Stimulated activated effector memory CD8-positive, alpha-beta T cell treated with anti-CD3 and anti-CD28 coated beads, Interleukin-12 subunit alpha, Interleukin-12 subunit beta, amount 100 ng/mL, for 72 hours (primary cell): ENCODE measurements at places on chromosomes 13 and 19.

GRCh38 chr19:11534538-11534937 lies 4.1 kb upstream of the CNN1 start:
- DNase-seq: no peak

- DNase-seq: no peak
These were observed 67.8 kb upstream of the CSNK1A1L start for GRCh38 chr13:37173214-37173613.

- DNase-seq: no peak
These were observed 21.8 kb downstream of the FPR3 start for GRCh38 chr19:51816711-51817110.

GRCh38 chr19:13681509-13681908 lies 82.8 kb upstream of the MRI1 start:
- no peak for DNase-seq

GRCh38 chr19:32287086-32287485 lies 58.3 kb upstream of the ZNF507 start:
- DNase-seq: no peak

- no peak for DNase-seq
These were observed 2.3 kb downstream of the EEF2 start for GRCh38 chr19:3982701-3983541.

DNA sequence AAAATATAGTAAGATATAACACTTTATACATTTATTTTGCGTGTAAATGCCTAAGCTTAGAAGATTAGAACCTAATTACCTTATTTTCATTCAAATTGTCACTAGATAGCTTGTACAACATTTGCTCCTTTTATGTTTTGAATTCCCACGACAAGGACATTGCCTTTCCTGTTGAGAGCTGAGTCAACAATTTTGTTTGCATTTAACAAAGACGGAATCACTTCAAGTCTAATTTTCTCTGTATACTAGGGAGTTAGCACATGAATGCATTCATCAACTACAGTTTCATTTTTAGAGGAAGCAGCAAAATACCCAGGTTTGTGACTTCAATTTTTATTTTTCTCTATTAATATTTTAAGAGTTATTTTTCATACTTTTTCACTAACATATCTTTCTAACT lies 48.7 kb upstream of the PCCA start:
- DNase-seq: no peak

DNA sequence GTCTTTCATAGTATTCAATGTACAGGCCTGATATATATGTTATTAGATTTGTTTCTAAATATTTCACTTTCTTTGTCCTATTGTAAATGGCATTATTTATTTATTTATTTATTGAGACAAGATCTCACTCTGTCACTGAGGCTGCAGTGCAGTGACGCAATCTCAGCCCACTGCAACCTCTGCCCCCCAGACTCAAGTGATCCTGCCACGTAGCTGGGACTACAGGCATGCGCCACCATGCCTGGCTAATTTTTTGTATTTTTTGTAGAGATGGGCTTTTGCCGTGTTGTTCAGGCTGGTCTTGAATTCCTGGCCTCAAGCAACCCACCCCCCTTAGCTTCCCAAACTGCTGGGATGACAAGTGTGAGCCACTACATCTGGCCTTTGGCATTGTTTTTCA lies 5.4 kb upstream of the GAS6 start:
- no peak for DNase-seq

DNA sequence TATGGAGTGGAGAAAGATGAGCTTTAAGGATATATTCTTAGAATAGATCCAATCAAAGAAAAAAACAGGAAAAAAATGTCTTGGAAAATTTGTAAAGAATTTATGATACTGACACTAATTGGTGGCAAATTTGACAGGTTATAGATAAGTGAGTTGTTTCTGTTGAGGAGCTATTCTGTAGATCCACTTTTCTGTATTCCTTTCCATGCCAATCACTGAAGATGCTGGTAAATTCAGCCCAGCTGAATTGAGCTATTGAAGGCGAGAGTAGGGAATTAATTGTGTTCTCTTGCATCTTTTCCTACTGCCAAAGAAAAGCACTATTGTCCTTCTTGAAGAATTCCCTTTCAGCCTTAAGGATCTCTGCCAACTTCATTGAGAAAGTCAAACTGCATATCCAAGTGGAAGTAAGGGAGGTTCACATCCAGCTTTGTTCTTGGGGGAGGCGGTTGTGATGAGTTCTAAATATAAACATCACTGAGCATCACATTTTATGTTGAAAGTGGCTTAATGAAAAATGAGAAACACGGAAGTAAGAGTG lies 113.1 kb downstream of the PCDH9 start:
- no peak for DNase-seq

DNA sequence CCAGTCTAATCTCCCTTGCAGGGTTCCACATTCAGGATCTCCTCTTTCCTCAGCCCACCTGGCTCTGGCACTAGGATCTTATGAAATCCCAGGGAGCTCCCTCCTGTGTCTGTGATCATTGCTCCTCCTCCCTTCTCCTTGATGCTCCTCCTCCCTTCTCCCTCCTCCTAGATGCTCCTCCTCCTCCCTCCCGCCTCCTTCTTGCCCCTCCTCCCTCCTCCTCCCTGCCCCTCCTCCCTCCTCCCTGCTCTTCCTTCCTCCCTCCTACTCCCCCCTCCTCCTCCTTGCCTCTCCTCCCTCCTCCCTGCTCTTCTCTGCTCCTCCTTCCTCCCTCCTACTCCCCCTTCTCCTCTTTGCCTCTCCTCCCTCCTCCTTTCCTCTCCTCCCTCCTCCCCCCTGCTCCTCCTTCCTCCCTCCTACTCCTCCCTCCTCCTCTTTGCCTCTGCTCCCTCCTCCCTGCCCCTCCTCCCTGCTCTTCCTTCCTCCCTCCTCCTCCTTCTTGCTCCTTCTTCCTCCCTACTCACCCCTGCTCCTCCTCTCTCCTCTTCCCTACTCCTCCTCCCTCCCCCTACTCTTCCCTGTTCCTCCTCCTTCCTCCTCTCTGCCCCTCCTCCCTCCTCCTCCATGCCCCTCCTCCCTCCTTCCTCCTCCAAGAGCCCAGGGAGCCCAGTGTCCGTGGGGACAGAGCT lies 14.9 kb upstream of the ZBTB7A start:
- DNase-seq: no peak

DNA sequence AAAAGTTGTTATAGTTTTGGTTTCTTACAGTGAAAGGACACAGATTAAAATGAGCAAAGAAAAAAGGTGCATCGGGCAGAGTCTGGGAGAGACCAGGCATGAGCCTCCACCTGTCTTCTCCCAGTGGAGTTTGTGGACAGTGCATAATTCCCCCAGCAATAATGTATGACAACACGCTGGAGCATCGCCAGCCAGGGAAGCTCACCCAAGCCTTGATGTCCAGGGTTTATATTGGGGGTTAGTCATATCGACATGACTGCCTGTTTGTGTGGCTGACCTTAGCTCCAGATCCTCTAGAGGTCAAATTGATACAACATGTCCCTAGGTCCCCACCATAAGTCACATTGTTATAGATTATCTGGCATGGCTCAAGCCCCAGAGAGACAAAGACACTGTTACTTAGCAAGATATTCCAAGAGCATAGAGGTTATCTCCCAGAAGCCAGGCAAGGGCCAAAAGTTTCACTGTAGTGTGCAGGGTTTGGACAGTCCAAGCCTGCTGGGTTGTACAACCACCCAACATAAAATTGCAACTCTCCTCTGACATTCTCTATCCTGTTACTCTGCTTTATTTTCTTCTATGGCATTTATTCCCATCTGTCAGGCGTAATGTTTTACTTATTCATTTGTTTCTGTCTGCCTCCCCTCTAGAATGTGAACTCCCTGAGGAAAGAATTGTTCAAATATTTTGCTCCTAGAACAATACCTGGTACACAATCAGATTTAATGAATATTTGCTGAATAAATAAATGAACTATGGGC lies 5.6 kb upstream of the KLK13 start:
- DNase-seq: no peak
